Activated CD4-positive, alpha-beta T cell treated with anti-CD3 and anti-CD28 coated beads for 1 hour (primary cell): ENCODE measurements at places on chromosomes 3 and 15.

- no peak for DNase-seq
These were observed 51.4 kb upstream of the GK5 start for GRCh38 chr3:142276781-142277180.

DNA sequence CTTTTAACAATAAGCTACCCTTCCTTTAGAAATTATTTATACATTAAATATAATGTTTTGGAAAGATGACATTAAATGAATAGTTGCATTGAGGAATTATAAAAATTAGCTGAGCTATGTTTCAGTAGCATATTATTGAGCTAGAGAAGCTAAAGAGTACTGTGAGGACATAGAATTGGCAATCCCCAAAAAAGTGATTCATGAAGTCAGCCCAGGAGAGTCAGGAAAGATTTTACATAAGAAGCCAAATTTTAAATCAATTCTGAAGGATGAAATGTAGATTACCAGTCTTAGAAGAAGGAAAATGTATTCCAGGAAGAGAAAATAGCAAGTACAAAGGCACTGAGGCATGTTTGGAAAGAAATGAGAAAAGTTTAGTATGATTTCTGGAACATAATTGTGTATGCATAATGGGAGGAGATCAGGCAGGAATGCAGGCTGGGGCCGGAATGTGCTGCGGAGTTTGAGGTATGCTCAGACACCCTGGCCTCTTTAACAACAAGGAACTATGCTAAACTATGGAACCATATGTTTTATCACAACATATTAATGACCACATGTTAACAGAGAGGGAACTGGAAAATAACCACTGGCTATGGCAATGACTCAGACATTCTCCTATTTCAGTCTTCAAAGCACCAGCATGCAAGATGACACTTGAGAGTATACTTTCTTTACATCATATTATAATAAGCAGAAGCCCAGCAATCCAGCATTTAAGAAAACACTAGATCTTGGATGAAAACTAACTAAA, 103.3 kb upstream of the COL8A1 start:
- no peak for DNase-seq

DNA sequence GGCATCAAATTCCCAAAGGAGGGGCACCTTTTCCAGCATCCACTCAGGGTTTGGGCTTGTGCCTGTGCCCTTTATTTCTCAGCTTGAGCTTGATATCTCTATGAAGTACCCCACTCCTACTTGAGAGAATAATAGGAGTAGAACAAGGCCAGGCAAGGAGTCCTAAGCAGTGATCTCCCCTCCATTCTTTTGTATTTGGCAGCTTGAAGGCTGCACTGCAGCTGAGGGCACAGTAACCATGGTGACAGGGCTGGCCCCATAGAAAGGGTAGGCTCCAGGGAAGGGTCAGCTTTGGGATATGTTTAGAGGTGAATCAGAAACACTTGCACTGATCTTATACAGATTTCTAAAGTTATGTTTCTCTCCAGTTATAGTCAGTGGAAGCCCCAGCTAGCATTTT, 145.4 kb upstream of the SLC24A5 start:
- no peak for DNase-seq

DNA sequence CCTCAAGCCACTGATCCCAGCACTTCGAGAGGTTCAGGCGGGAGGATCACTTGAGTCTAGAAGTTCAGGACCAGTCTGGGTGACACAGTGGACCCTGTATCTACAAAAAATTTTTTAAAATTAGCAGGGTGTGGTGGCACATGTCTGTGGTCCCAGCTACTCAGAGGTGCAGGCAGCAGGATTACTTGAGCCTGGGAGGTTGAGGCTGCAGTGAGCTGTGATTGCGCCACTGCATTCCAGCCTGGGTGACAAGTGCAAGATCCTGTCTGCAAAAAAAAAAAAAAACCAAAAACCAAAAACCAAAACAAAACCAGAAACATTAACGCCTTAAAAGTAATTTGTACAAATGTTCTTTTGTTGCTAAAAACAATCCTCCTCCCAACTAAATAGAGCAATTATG, 27.9 kb upstream of the SLC12A8 start:
- no peak for DNase-seq

DNA sequence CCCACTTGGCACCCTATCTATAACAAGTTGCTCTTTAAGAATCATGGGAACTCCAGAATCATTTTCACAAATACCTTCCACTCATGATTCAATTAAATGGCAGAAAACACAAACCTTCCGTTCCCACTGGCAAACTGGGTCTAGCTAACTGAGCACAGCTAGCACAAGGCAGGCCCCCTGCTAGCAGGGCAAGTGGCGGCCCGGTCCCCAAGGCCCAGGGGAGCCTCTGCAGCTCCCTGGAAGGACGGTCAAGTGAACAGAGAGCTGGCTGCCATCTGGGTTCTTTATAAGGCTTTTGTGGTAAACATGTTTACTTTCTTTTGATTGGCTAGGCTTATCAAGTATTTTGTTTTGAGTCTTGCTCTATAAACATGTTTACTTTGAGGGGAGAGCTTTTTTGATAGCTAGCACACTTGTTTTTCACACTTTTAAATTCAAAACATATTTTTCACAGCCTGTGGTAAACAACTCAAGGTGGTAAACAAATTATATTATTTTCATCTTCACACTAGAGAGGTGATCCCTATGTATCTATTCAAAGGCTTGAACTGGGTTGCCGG, 81.4 kb downstream of the FOXP1 start:
- no peak for DNase-seq

- no peak for DNase-seq
These were observed 38.2 kb upstream of the FAM3D start for GRCh38 chr3:58704745-58705144.

DNA sequence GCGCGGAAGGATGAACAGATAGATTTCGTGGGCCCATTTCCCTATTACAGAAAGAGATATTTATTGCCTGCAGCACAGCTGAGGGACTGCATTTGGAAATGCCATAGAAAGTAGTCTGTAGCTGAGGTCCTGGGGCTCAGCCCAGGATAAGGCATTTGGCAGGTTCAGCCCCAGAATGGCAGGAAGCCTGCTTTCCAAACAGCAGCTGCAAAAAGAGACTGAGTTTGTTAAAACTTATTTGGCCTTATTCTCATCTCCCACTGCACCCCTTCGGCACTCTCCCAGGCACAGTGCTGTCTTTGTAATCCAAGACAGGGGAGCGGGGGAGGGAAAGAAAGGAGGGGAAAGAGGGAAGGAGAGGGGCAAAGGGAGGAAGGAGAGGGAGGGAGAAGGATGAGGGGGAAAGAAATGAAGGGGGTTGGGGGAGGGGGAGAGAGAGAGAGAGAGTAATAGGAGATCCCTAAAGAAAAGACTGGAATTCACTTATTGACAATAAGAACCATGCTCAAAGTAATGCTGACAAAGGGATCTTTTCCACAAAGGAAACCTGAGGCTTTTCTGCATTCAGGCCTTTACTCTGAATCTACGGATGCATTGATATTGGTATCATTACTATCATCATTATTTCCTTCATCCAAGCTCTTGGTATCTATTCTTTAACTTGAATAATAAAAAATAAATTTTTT, 94.0 kb upstream of the LRRN1 start:
- DNase-seq = no peak

GRCh38 chr3:194487289-194488054, 670 bp upstream of the ATP13A3 start:
- peak; percentile 13 for DNase-seq

DNA sequence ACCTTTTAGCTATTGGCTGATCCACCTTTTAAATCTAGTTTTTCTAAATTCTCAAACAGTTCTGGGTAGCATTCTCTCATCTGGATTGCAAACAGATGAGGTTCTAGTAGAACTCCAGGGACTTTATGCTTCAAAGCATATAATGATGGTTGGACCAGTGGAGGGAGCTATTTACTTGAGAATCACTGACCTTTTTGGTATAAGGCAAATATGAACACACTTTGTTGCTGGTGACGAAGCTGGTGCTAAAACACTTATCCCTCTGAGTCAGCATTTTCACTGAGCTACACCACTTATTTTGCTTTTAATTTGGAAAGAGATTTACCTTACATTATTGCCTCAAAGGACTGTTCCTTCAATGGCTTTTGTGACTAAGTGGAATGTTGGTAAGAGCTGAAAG, 58.6 kb upstream of the SLITRK3 start:
- DNase-seq = no peak

DNA sequence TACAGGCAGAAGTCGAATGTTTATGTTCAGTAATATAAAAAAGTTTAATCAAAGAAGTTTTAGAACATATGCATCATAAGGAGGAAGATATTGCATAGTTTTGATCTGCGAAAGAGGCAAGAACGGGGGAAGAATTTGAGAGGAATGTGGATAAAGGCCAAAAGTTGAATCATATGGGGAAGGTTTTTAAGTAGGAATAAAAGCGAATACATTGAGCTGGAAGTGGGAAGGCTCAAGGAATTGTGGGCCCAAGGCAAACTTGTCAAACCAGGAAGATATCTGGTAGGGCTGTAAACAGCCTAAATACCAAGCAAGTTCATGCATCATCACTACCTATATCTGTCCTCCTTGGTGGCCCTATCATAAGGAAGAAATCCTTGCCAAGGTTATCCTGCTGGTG, 186.9 kb downstream of the MAGI1 start:
- no peak for DNase-seq

DNA sequence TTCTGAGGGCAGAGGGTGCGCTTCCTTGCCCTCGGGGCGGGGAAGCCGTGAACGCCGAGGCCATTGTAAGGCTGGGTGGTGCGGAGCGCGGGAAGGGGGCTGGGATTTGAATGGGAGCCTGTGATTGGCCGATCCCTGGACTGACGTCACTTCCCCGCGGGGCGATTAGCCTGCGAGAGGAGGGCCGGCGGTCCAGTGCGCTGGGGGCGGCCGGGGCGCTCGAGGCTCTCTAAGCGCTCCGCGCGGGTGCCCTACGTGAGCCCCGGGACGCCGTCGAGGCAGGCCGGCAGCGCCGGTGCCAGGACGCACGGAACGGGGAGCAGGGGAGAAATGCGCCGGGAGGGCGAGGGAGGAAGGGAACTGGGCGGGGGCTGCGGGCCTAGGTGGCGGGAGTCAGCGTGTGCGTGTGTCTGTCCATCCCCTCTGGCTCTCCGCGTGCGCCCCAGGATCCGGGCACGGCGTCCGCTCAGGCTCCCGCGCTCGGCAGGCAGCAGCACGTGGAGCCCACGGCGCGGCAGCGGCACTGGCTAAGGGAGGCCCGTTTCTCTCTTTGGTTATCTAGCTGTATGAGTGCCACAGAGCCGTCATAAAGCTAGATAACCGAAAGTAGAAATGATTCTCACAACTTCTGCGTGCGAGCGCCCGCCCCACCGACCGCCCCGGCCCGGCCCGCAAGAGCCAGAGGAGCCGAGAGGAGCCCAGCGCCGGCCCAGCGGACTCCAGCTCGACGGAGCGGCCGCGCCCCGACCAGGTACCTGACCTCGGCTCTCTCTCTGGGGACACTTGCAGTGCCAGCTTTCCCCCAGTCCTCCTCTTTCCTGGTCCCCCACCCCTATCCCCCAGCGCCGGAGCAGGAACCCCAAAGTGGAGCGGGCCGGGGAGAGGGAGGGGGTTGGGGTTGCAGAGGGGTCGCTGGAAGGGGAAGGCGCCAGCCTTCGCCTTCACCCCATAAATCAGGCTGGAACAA, 33.1 kb upstream of the POLG start:
- DNase-seq = no peak

DNA sequence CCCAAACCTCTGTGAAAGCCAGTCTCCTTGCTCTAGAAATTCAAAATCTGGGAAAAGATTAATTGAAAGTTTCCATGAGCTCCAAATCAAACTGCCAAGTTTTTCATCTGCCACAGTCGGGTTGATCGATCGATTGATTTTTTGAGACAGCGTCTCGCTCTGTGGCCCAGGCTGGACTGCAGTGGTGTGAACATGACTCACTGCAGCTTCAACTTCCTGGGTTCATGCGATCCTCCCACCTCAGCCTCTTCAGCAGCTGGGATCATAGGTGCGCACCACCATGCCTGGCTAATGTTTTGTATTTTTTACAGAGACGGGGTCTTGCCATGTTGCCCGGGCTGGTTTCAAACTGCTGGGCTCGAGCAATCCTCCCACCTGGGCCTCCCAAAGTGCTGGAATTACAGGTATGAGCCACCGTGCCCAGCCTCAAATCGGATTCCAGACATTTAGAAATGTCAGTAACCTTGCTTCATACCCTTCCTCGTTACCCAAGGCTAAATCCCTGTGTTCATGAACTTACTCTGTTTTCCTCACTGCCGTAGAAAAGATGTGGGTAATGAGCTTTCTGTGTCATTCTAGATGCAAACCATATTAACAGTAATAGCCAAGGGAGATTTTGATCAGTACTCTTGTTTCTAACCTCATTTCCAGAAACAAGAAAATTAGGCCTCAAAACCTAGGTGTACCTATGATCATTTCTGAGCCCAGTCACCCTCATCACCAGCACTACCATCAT, 105.9 kb upstream of the AKAP13 start:
- DNase-seq = no peak

DNA sequence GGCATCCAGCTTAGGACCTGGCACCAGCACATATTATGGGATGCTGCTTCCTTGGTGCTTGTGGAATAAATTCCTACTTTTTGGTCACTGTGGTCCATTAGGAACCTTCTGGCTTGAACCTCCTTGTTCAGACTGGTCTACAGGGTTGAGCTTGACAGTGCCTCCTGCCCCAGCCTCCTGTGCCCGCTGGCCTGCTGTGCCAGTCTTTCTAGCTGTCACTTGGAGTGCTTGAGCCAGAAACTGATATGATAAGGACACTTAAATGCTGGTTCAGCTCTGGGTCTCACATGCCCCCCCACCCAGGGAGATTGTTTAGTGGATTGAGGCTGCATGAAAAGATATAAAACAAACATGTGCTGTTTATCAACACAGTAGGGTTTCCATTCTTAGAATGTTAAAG, 147.8 kb downstream of the SLCO3A1 start:
- DNase-seq = no peak

DNA sequence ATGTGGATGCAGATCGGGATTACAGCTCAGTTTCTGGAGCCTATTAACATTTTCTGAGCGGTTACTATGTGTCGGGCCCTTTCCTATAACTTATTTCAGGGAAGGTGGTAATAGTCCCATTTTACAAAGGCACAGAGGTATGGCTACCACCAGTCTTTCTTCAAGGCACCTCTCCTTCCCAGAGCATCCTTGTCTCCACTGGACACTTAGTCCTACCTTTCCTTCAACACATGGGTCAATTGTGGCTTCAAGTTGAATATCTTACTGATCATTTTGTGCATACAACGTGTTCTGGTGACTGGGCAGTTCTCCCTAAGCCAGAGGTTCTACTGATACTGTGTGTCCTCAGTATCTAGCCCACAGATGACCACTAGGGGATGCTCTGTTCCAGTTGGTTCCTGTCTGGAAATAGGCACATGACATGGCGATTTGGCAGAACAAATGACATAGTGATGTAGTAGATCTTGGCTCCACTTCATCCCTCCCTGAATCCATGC, 60.7 kb upstream of the CMTM8 start:
- DNase-seq = peak; percentile 13

GRCh38 chr3:139358841-139359562, 15.2 kb downstream of the MRPS22 start:
- DNase-seq = no peak

DNA sequence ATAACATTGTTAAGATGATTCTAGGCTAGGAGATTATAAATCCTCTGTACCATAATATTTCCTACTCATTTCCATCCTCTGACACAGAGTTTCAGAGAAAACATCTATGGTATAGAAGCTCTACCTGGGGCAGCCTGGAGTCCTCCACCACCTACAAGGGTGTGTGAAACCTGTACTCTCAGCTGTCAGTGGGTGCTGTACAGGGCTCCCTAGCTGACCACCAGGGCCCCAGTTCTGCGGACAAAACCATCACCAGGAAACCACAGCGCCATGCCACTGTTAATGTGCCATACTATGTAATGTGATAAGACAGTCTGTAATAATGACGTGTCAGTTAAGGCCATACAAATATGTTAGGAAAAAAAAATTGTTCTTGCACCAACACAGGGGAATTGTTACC, 7.1 kb downstream of the RORA start:
- DNase-seq = no peak

- no peak for DNase-seq
These were observed 139.5 kb downstream of the TBL1XR1 start for GRCh38 chr3:177057768-177058167.
